ENCODE measurements at places on chromosomes 6 and 20.

GRCh38 chr6:163489584-163489983, 75.1 kb downstream of the QKI start:
- DNase-seq = no peak

- no peak for DNase-seq
Measured at GRCh38 chr20:57749131-57749690, 39.4 kb upstream of the PMEPA1 start.

DNA sequence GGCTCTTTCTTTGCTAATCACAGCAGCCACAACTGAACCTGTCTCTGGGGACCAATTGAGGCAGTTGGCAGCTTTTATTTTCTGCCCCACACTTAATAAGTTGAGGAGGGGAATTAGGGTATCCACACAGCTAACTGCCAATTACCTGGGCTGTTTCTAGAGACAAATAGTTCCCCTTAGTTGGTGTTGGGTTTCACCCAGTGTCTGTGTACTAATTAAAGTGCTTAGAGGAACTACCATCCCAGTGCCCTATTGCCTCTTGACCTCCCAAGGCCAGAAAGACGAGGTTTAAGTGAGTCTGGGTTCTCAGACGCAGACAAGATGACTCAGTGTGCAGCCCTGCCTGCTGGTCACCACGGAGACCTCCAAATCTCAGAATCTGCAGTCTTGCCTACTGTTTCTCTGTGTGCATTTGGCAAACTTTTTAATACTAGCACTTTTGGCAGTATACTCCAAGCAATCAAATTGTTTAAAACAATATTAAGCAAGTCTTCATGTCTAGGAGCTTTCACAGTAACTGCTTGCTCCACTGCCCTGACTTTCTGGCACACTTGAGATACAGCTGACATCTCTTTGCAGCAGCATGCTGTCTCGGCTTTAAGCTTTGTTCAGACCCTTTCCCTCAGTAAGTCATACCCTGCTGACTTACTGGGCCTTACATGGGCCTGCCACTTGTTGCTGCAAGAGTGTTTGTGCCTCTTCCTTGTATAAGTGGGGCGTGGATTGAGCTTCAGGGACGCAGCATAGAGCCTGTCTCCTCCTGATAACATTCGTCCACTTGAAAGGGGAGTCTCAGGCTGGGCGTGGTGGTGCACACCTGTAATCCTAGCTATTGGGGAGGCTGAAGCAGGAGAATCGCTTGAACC, 31.9 kb downstream of the STK35 start:
- DNase-seq = no peak

GRCh38 chr20:32959351-32960221, 44.6 kb downstream of the SUN5 start:
- no peak for DNase-seq

- DNase-seq = no peak
Measured at GRCh38 chr6:24883618-24884017, 52.1 kb downstream of the RIPOR2 start.

GRCh38 chr6:22681761-22682160, 112.4 kb downstream of the HDGFL1 start:
- no peak for DNase-seq

DNA sequence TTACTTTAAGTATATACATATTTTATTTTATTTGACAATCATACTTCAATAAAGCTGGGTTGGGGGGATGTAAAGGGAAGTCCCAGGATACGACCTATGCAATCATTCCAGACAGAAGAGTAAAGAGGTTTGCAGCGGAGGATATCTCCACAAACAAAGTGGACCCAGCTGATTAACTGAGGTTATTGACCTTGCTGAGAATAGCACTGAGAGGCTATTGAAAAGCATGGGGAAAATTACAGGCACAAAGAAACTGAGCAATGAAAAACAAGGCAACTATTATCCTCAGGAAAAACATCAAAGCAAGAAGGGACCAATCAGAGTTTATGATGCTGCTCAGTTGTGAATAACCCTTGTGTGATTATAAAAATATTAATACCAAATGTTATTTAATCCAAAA, 32.6 kb downstream of the SERPINB1 start:
- no peak for DNase-seq

DNA sequence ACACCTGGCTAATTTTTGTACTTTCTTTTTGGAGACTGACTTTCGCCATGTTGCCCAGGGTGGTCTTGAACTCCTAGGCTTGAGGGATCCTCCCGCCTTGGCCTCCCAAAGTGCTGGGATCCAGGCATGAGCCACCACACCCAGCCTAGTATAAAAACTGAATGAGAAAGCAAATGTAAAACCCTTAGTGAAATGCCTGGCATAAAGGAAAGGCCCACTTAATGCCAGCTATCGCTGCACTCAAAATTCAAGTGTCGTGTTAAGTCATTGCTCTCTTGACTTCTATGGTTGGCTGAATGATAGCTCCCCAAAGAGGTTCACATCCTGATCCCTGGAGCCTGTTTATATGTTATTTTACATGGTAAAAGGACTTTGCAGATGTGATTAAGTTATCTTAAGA, 54.4 kb upstream of the PNRC1 start:
- no peak for DNase-seq

GRCh38 chr20:25600632-25601031, 15.3 kb upstream of the NINL start:
- DNase-seq = no peak

- no peak for DNase-seq
Measured at GRCh38 chr6:122778985-122779661, 393 bp upstream of the FABP7 start.

DNA sequence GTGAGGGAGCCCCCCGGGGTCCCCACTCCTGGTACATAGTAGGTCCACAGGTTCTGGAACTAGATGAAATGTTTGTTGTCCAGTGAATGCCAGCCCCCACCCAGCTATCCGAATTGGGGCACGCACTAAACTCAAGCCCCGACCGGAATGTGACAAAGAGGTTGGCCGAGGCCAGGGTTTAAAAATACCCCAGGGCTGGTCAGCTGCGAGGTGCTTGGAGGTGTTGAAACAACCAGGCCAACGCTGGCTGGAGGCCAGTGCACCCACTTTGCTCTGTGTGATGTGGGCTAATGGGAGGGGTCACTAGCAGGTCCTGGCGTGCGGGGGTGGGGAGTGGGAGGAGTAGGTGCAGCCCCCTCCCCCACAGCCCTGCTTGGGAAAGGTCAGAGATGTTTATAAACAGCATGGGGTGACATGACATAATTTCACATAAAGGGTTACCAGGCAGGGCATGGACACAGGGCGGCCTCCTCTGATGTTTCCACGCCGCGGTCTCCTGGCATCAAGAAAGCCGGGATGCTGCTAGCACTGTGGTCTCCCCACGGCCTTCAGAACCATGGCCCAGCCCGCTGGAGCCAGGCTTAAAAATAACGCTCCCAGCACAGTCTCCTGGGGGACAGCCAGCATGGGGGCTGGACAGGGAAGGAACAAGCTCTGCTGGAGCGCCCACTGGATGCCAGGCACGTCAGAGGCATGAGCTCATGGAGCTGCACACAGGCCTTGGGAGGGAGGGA, 111.2 kb upstream of the PTPN1 start:
- no peak for DNase-seq

DNA sequence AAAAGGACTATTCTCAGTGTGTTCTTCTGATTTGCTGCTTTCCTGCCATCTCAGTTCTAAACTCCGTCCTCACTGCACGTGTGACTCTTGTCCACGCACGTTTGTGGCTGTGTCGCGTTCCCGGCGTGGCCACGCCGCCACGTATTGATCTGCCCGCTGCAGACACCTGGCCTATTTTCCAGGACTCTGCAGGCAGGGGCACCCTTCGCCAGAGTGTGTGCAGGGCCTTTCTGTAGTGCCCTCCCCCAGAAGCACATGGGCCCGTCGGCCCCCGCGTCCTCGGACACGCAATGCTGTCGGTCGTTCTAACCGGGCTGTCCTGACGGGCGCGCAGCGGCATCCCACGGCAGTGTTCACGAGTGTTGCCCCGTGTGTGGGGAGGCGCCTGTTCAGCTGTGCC, 87.6 kb downstream of the YTHDF1 start:
- no peak for DNase-seq

DNA sequence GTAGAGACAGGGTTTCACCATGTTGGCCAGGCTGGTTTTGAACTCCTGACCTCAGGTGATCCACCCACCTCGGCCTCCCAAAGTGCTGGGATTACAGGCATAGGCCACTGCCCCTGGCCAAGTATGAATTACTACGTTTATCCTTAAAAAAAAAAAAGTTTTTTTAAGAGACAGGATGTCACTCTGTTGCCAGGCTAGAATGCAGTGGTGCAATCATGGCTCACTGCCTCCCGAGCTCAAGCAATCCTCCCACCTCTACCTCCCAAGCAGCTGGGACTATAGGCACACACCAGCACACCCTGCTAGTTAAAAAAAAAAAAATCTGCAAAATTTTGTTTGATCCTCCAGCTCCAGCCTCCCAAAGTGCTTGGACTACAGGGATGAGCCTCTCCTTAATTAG, 23.1 kb downstream of the IYD start:
- DNase-seq = no peak

DNA sequence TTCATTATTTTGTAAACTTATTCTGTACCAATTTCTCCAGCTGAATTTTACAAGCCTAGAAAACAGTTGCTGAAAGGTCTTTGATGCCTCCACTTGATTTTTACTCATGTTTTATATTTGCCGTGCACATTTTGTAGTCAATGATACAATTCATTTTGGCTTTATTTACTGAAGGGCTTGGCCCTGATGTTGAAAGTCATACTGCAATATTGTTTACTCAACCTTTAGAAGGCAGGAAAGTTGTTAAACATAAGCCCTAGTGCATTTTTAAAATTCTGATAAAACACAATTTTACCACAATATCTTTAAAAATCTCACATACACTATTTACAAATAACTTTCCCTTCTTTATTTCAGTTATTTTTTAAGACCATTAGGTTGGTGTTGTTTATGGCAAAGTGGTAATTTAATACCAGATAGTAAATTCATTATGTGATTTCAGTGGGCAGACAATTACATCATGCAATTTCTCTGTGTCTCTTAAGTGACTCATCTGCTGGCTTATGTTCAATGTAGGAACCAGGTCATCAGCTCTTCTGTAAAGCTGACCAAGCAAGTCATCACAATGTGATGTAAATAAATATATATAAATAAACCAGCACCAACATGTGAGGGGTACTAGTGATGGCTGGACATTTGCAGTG, 121.1 kb upstream of the SLC35B3 start:
- DNase-seq = peak; percentile 18

DNA sequence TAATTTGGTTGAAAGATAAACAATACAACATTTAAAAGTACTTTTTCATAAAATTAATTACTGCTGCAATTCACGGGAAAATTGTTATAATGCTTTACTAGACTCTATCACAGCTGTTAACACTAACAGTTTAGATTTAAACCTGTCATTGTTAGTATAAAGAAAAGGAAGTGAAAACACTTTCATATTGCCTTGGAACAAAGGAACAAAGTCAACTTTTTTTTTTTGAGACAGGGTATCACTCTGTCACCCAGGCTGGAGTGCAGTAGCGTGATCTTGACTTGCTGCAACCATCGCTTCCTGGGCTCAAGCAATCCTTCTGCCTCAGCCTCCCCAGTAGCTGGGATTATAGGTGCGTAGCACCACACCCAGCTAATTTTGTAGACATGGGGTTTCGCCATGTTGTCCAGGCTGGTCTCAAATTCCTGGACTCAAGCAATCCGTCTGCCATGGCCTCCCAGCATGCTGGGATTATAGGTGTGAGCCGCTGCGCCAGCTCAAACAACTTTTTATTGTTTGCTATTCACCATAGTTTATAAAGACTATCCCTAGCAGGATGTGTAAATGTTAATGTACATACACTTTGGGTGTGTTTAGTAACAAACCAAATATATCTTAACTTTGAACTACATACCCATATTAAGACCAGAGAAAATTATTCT, 22.1 kb downstream of the SLC35A1 start:
- no peak for DNase-seq

DNA sequence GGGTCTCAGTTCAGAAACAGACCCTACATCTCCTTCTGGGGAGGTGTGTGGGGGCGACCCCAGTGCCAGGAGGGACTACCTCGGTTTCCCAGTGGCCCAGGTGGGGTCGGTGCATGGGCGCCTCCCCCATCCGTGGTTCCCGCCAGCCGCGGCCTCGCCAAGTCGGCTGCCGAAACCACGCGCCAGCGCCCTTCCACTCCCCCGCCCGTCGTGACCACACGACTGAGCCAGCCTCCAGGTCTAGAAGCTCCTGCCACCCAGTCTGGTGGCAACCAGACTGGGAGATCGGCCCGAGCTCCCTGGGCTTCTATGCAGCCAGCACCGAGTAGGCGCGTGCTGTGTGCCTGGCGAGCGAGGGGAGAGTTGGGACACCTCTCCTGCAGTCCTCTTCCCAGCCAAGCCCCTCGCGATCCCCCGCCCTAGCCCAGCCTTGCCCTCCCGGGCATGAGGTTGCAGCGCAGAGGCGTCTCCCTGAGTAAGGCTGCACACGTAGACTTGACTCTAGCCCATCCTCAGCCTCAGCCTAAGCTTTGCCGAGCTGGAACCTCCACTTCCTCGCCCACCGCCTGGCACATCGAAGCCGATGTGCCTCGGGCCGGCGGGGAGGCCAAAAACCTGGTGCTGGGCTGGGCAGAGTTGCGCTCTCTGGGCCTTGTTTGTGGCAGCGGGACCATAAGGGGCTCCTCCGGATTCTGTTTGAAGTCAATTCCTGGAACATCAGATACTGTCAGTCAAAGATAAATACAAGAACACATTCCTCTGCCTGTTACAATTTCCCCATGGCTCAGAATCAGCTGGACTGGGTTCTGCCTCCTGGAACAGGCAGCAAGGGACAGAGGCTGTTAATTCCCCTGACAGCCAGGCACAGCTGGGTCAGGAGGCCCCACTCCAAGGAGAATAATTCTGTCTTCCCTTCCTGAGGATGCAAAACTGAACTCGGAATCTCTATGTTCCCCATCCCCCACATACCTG, 1.5 kb upstream of the CPNE5 start:
- DNase-seq = no peak

DNA sequence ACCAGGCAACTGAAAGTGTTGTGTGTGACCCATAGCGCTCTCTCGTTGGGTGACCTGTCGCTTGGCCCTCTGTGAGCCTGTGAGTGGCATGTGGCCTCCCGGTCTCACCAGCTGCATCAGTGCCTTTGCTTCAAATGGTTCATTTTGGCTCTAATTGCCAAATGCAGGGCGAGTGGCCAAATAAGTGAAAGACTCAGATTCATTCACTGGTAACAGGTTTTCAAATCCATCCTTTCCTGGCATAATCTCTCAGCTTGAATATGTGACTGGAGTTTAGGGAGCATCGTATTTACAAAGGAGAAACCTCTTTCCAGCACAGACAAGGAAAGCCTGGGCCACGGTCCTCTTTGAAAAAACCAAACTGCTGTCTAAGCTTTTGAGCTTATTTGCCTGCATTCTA, 321.6 kb upstream of the QKI start:
- no peak for DNase-seq

- DNase-seq = no peak
Measured at GRCh38 chr6:170297576-170298330, 6.9 kb upstream of the DLL1 start.

GRCh38 chr6:25363427-25363826, 84.3 kb downstream of the CARMIL1 start:
- DNase-seq = no peak

- DNase-seq = no peak
Measured at GRCh38 chr20:5481872-5482271, 165.1 kb upstream of the PROKR2 start.

DNA sequence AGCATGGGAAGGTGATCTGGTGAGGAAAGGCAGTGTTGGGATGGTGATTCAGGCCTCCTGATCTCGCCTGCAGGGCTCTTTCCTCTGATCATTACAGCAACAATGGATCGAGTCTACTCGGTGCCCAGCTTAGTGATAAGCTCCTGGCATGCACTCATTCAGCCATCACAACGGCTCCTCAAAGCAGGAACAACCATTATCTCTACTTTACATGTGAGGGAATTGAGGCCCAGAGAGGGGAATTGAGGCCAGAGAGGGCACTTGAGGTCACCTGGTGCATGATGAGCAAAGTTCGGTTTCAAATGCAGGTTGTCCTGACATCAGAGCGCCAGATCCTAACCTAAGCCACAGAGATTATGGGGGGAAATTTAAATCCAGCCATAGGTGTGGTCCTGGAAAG, 42.0 kb upstream of the BPIFA2 start:
- no peak for DNase-seq
